HepG2 (cell line): ENCODE measurements at places on chromosomes 5 and 9. TPM values are rescaled to one million over a fixed set of nuclear protein-coding genes. Genes with fewer than 3 reads are reported as not detected.
A peak's percentile ranks its signal among the peaks of the same experiment; 100 is the strongest.

DNA sequence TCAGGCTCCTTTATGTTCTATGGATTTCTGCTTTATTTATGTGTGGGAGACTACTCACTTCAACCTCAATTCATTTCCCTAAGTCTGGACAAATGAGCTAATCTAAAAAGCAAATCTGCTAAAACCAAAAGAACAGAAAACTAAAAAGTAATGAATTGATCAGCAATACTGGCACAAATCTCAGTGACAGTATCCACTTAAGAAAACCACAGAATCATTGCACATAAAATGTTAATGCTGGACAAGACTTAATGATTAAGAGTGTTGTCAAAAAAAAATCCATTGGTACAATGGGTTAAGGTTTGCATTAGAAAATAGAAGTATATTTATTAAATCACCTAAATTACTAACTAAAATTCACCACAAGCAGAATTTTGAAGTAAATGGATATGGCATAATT is 147.6 kb downstream of the EDIL3 start:
- DNase-seq = no peak

DNA sequence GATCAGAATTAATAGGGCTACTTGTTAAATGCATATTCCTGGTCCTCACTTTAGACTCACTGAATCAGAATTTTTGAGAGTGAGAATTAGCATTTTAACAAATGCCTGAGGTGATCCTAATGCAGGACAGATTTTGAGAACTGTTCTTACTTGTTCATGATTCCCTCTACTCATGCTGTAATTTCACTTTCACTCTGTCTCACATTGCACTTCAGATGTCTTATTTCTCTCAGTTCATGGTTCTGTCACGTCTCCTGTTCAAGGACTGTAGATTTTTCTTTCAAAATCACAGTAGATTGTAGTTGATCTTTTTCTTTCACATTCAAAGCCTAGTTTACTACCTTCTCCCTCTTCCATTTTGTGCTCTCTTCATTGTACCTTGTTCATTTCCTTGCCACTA is 54.3 kb downstream of the ADGRV1 start:
- no peak for DNase-seq

GRCh38 chr5:141494761-141495452 is 6.0 kb downstream of the PCDHGC5 start:
- DNase-seq = no peak

DNA sequence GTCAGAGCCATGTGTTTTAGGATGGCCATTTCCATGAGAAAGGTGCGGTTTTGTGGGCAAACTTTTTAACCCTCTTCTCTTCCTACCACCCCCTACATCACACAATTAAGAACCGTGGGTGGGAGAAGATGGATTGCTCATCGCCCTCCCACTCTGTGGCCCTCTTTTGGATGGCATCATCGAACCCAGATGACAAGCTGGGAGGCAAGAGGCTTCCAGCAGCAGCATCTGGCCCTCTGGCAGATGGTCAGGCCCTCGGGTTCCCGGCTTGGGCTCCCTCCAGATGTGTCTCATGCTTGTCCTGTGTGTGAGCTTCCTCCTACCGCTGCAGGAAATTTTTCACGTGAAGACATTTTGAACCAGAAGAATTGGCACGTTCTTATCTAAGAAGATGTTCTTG is 199.9 kb downstream of the EBF1 start:
- DNase-seq = no peak

Gene LCN15
- total RNA-seq = 0.29 and 1.3 TPM in 2 replicates

Gene SLC1A3
- not detected in 2 replicates for total RNA-seq

Gene PCDHB15
- total RNA-seq = 0.22 and 0.27 TPM in 2 replicates

Gene PLAC8L1
- not detected in 2 replicates for total RNA-seq

DNA sequence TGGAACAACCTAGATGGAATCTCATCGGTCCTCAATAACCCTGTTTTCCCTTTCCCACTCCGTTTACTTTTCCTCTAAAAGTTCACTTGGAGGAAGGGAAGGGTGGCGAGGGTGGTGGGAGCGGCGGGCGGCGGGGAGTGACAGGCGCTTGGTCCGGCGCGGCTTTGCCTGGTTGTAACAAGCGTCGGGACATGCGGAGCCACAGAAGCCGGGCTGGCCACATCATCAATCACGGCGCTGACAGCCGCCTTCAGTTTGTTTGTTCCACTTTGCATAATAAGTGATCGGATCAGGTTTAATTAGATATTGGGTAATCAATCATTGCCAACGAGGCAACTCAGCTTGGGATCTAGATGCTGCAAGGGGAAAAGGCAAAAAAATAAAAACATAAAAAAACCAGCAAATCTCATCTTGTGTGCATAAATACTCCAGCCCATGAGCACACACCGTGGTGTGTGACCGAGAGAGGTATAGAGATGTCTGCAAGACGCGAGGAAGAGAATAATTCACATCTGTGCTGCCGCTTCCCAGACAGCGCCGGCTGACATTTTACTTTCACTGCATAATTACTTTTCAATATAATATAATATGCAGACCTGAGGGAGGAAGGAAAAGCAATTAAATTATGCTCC is 396.2 kb upstream of the IRX4 start:
- no peak for DNase-seq

GRCh38 chr5:178367736-178368120 is 135.1 kb upstream of the PHYKPL start:
- no peak for DNase-seq

- peak; percentile 1 for DNase-seq
Observed at GRCh38 chr9:103798620-103799019, 295.5 kb upstream of the SMC2 start.

DNA sequence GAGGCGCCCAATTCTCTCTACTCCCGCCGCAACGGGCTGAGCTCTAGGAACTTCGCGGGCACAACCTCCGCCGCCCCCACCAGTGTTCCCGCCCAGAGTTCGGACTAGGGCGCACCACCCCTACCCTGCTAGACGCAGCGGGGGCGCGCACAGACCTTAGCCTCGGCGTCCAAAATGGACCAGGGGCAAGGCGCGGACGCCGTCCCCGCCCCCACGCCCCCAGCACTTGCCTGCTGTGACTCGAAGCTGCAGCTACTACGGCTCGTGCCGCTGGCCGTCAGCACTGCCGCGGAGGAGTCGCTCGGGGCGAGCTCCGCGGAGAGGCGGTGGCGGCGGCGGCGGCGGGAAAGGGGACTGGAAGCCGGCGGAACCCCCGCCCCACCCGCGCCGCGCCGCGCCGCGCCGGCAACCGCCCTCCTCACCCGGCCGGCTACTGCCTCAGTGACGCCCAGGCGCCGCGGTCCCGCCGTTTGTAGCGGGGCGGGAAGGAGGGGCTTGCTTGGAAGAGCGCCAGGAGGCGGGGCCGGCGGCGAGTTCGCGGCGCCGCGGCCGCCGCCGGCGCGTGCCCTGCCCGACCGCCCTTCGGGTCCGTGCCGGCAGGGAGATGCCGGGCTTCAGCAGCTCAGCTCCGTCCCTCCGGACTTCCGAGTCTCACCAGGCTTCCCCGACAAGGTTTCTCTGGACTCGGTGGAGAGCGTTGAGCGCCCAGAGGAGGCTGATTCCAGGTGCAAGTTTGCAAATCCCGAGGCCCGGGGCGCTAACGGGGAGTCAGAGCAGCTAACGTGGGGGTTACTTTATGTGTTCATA is 4.5 kb downstream of the ELAVL2 start:
- no peak for DNase-seq

GRCh38 chr9:122580360-122580759 is 2.8 kb downstream of the OR1L8 start:
- DNase-seq = no peak
